ENCODE measurements at places on chromosomes 3 and 15.

- no peak for DNase-seq
These were observed 181.6 kb downstream of the EPHA6 start for GRCh38 chr3:96996009-96996408.

- DNase-seq, result no peak
These were observed 42.7 kb downstream of the METTL6 start for GRCh38 chr3:15384510-15385237.

DNA sequence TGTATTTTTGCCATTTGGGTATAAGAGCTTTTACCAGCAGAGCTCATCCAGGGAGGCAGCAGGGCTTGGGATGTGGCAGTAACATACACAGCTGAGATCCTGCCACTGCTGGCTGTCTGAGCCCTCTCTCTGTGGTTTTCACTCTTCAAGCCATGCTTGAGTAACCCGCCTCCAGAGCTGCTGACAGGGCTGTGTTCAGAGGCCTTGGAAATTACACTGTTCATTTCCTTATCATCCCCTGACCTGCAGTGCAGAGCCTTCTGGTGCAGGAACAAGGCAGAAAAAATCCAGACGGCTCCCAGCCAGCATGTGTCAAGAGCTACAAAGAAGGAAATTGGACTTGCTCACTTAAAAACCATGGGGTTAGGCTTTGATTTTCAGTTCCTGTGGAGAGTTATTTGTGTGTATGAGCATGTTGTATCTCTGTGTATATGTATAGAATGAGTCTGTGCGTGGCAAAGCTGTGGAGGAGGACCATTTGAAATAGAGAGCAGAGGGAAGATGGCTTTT lies 47.0 kb downstream of the ZNF609 start:
- peak; percentile 87 for DNase-seq

GRCh38 chr15:85473455-85473854 lies 93.1 kb downstream of the AKAP13 start:
- no peak for DNase-seq

DNA sequence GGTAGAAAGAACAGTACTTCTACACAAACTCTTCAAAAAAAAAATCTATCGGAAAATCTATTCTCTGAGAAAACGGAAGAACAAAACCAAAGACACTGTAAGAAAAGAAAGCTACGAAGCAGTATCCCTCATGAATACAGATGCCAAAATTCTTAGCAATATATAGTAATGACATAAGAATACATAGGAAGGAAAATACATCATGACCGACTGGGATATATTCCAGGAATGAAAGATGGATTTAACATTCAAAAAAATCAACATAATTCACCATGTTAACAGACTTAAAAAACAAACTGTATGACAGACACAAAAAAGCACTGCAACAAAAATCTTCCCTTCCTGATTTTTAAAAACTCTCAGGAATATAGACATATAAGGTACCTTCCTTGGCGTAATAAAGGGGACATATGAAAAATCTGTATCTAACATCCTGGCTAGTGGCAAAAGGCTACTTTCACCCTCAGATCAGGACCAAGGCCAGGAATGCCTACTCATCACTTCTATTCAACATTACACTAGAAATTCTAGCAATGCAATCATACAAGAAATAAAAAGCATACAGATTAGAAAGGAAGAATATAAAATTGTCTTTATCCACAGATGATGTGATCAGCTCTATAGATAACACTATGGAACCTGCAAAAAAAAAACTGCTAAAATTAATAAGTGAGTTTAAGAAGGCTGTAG lies 77.6 kb upstream of the XXYLT1 start:
- DNase-seq, result no peak

GRCh38 chr3:26648461-26648860 lies 25.9 kb downstream of the LRRC3B start:
- no peak for DNase-seq

GRCh38 chr3:195065864-195066185 lies 205.1 kb downstream of the XXYLT1 start:
- no peak for DNase-seq

GRCh38 chr15:40286061-40286532 lies 3.2 kb upstream of the ANKRD63 start:
- DNase-seq, result no peak

GRCh38 chr3:124903896-124904834 lies 17.0 kb upstream of the ITGB5 start:
- no peak for DNase-seq

- no peak for DNase-seq
These were observed 187.4 kb downstream of the MECOM start for GRCh38 chr3:169475978-169476698.

DNA sequence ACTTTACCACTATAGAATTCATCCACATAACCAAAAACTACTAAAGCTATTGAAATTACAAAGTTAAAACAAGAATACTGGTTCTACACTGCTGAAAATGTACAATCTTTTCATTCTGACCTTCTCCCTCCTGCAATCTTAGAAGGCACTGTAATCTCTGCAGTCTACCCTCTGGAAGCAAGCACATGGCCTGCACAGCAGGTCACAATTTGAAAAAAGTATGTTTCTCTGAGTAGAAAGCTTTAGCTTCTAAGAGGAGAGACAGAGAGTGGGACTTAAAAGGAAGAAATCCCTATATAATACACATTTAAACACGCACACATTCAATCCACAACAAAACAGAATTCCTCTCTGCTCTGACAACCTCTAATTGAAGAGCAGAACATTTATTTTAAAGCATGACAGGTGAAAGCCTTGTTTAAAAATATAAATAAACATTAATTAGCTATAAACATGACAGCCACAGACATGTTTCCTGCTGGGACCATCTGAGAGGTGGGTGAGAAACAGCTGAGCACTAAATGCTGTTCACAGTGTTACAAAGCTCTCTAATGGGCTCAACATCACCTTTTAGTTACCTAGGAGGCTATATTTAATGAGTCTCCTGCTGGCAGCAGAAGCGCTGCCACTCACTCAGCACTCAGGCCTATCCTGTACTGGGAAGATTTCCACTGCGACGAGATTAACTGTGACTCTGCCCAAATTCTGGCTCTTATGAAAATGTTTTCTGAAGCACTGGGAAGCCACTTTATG lies 447.4 kb downstream of the AGBL1 start:
- no peak for DNase-seq

GRCh38 chr3:19229086-19229485 lies 80.8 kb downstream of the KCNH8 start:
- no peak for DNase-seq

DNA sequence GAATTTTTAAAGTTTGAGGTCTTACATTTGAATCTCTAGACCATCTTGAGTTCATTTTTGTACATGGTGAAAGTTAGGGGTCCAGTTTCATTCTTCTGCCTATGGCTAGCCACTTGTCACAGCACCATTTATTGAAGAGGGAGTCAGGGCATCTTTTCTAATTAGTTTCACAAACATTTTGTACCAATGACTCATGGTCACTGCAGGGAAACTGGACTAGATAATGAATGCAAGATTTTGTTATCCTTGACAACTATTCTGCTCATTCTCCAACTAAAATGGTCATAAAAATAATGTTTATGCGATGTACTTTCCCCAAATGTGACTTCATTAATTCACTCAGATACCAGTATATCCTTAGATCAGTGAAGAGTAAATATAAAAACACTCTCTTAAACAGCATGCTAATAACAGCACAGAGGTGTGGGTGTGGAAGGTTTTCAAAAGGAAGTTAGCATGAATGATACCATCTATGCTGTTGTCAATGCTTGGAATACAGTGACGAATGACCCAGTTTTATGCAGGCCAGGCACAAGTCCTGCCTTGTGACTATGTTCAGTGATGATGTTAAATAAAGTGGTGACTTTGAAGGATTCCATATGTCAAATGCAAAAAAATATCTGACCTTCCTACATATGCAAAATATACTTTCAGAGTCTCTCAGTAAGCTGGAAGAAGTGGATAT lies 314.9 kb upstream of the TMCO5A start:
- DNase-seq, result no peak

DNA sequence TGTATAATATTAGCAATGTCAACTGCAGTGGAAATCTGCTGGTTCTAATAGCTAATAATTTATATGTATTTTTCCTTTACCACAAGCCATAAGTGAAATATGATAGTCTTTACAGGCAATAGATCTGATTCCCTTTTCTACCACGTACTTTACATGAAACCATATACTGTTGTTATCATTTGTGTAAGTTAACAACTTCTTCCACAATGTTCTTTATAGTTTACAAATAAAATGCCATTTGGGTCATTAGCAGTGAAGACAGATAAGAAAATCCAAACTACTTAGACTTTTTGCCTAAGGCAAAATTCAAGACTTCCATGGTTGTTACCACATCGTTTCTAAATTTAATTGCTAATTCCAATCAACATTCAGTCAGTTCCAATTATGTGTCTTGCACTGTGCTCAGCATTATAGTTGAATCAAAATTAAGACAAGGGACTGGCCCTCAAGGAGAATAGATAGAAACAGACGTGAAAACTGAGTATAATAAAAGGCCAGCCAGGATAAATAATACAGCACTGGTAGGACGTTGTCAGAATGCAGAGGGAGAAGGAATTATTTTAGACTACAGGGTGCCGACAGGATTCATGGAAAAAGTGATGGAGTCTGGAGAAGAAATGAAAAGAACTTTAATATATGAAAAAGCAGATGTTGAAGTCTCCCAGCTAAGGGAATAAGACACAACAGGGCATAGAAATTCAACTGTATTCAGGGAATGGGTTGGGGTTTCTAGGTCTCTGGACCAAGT lies 249.8 kb downstream of the ALCAM start:
- no peak for DNase-seq

GRCh38 chr15:45785897-45786296 lies 151.1 kb downstream of the SQOR start:
- DNase-seq, result no peak

DNA sequence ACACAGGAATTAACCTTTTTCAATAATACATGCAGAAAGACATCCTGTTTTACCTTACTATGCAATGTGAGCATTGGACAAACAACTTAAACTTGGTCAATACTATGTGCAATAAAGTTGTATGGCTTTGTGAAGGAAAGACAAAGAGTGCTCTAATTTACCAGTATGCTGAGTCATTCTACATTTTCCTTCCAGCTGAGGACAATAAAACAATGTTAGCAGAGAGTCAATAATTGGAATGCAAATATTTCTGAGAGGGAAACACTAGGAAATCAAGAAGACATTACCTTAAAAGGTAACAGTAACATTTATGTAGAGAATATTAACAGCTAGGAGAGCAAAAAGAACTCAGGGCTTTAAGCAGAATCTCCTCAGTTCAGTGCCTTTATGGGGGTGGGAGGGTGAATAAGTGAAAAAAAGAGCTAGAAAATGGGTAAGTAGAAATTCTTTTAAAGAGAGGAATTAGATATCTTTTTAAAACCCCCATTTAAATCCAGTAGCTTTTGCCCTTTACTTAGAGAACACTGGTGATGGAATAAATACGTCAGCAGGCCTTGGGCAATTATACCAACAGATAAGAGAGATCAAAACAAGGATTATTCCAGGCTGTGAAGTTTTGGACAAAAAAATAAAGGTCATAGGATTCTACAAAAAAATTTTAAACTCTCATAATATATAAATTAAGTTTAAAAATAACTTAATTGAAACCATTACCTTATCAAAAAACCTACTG lies 11.6 kb upstream of the HGD start:
- DNase-seq, result peak; percentile 40

DNA sequence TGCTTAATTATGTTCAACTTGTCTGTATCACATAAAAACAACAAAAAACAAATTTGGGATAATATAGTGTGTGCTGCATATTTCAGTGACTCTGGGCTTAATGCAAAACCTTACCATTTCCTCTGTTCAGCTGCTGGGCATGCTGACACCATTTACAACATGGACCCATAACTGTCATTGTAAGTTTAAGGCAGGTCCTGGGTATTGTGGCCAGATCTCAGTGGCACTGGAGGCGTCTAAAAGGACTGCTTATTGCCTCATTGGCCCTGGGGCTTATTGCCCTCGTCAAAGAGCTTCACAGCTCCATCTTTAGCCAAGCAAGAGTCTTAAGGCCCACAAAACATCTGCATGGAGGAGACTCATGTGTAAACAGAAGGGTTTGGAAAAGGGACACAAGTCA lies 390.2 kb downstream of the NR2F2 start:
- no peak for DNase-seq

DNA sequence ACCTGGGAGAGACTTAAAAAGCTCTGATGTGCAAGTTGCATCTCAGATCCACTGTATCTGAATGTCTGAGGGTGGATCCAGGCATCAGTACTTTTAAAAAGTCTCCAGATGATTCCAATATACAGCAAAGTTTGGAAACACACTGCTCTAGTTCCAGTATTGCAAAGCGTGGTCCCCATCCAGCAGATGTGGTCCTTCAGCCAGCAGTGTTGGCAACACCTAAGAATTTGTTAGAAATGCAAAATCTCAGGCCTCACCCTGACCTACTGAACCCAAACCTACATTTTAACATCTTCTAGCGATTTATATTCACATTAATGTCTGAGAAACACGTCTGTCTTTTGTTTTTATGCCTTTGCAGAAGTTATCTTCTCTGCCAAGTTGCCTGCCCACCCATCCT lies 32.2 kb upstream of the SGO1 start:
- no peak for DNase-seq

GRCh38 chr3:68706536-68706935 lies 225.8 kb downstream of the TAFA4 start:
- DNase-seq, result no peak

- no peak for DNase-seq
These were observed 283.8 kb upstream of the RGMA start for GRCh38 chr15:93372865-93373223.

- no peak for DNase-seq
These were observed 610 bp downstream of the MAP4 start for GRCh38 chr3:48015431-48016180.

- DNase-seq, result peak; percentile 83
These were observed 311.4 kb downstream of the EPHB1 start for GRCh38 chr3:135106445-135106844.

GRCh38 chr3:77189684-77190083 lies 149.8 kb downstream of the ROBO2 start:
- DNase-seq, result no peak

DNA sequence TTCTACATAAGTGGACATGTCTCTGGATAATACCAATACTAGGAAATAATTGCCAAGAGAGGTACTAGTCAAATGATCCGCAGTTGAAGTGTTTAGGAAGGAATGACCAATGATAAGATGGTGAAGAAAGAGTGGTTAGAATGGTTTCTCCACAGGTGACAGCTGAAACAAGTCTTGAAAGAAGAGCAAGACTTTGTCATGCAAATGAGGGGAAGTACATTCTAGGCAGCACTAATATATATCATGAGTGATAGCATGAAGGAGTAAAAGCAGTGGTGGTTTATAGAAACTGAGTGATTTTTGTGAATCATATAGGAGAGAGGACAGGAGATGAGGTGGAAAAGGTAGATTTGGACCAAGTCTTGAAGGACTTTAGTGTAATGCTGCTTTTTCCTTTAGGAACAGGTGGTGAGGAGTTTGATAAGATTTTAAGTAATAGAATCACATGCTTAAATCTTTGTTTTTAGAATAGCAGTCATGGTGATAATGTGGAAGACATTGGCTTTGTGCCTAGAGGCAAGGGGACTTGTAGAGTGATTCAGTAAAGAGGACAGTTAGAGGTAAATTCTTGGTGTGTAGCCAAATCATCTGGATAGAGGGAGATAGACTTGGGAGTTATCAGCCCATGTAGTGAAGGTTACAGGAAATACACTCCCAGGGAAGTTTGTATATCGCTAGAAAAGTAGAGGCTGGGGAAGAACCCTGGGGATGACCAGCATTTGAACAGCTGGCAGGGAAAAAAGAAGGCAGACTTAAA lies 31.9 kb downstream of the SLMAP start:
- no peak for DNase-seq

Data from hepatocyte (in vitro differentiated cells).